Activated CD8-positive, alpha-beta memory T cell treated with anti-CD3 and anti-CD28 coated beads for 48 hours (primary cell): ENCODE measurements at places on chromosomes 7 and 10.

DNA sequence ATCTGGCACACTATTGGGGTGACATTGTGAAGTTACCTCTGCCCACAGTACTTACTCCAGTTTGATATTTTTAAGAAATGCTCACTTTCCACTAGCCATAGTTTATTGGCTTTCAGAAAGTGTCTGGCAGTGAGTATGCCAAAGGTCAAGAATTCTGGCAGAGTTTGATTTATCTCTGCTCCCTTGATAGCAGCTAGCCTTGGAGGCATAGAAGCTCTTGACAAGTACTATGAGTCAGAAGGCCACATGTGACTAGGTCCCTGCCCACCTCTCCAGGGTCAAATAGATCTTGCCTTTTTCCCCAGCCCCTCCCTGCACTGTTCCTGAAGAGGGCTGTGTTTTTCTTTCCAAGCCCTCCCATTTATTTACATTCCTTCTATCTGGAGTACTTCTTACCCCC is 202.2 kb downstream of the AUTS2 start:
- DNase-seq: no peak

GRCh38 chr7:19665399-19666008 is 43.3 kb downstream of the POLR1F start:
- no peak for DNase-seq

DNA sequence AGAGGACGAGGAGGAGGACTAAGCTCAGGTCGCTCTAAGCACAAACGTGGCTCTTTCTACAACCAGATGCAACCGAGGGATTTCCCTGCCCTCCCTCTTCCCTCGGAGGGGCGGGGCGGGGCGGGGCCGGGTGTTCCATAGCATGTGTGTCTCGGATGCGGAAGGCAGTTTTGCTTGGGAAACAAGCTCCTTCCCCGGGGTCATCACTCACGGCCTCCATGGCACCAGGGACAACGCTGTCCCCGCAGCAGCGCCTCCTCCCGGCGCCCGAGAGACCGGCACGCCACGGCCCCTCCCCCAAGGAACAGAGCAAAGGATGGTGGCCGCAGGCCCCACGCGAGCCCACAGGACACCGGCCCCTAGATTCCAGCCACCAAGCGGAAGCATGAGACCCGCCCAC is 110.5 kb downstream of the PAXIP1 start:
- no peak for DNase-seq

- no peak for DNase-seq
Observed at GRCh38 chr7:127934711-127935110, 96.5 kb downstream of the LRRC4 start.

GRCh38 chr10:128022261-128023196 is 103.7 kb downstream of the MKI67 start:
- no peak for DNase-seq

GRCh38 chr7:88842201-88842600 is 46.7 kb upstream of the TEX47 start:
- DNase-seq: no peak

- no peak for DNase-seq
Observed at GRCh38 chr10:50972591-50972990, 87.2 kb upstream of the A1CF start.

DNA sequence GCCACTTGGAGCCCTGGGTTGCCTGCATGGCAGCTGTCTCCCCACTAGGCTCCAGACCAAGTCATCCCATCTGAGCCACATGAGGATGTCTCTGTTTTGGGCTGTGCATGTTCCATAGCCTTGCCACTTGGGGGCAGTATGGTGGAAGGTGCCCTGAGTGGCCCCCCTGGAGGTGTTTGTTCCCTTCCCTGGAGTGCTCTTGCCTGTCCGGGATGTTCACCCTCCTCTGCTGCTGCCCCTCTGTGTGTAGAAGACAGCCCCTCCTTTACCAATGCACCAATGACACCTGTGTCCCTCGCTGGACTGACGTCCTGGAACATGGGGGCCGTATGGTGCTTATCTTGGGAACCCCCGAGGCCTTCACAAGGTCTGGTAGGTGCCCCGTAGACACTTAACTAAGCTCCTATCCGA is 100.2 kb downstream of the ACTR3B start:
- no peak for DNase-seq

DNA sequence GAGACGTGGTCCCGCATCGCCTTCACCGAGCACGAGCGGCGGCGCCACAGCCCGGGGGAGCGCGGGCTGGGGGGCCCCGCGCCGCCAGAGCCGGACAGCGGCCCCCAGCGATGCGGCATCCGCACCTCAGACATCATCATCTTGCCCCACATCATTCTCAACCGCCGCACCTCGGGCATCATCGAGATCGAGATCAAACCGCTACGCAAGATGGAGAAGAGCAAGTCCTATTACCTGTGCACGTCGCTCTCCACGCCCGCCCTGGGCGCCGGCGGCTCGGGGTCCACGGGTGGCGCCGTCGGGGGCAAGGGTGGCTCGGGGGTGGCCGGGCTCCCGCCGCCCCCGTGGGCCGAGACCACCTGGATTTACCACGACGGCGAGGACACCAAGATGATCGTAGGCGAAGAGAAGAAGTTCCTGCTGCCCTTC is 737 bp downstream of the CNNM2 start:
- DNase-seq: peak; percentile 27

DNA sequence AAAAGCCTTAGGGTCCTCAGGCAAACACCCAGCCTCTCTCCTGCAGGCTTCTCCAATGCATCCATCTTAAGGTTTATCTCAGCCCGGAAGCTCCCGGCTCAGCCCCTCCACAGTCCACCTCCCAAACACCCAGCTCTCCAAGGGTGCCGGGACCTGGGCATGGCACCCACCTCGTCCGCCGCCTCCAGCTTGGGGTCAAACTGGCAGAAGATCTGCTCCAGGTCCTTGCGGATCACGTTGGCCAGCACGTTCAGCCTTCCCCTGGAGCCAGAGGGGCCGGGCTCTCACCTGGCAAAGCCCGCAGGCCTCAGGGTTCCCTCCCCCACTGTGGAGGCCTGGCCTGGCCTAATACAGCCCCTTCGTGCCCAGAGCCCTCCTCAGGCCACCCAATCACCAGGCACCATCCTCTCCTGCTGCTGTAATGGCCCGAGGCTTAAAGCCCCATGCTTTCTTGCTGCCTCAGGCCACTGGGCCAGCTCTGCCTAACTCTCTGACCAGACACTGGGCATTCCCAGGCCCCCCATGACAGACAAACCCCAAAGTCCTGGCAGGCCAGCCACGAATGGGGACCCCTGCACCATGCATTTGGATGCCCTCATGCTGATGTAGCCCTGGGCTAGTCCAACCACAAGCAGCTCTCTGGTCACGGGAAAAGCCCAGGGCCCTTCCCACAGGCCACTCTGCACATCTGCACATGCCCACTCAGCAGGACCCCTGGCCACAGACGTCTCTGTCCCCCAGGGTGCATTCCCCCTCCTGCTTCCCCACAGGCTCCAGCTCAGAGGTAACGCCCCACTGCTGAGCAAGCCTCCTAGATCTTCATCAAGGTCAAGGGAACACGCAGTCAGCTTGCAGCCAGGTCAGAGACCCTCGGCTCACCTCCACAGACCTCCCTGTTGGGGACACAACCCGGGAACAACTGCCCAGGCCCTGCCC is 12.3 kb downstream of the OGDHL start:
- DNase-seq: no peak

DNA sequence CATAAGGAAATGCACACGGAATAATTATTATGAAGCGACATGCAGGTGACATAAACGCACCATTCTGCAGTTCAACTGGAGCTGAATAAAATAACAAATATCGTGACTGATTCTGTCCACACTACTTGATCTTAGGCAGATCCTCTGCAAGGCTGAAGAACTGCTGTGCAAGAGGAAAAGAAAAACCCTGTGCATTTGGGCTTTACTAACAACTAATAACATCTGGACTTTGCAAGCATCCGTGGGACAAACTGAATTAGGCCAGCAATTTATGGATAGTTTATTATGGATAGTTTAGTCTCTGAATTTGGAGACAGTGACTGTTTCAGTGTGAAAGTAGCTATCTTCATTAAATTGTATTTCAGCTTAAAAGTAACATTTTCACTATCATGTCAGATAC is 309.4 kb downstream of the SFMBT2 start:
- no peak for DNase-seq

DNA sequence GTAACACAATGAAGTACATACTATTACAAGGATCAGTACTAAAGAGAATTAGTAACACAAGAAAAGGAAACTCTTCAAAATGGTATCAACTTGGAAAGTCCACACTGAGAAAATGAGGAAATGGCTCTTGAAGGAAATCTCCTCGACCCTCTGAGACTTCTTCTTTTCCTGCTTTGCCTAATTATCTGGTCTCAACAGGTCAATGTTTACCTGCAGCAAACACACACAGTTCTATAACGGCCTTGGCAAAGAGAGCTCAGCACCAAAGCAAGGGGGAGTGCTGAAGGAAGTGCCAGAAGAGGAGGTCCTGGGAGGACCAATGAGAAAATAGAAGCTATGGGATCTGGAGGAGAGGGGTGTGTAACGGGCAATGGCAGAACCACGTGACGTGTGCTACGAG is 21.9 kb downstream of the CHCHD3 start:
- DNase-seq: no peak

GRCh38 chr7:151313857-151314256 is 27.8 kb upstream of the NUB1 start:
- no peak for DNase-seq

DNA sequence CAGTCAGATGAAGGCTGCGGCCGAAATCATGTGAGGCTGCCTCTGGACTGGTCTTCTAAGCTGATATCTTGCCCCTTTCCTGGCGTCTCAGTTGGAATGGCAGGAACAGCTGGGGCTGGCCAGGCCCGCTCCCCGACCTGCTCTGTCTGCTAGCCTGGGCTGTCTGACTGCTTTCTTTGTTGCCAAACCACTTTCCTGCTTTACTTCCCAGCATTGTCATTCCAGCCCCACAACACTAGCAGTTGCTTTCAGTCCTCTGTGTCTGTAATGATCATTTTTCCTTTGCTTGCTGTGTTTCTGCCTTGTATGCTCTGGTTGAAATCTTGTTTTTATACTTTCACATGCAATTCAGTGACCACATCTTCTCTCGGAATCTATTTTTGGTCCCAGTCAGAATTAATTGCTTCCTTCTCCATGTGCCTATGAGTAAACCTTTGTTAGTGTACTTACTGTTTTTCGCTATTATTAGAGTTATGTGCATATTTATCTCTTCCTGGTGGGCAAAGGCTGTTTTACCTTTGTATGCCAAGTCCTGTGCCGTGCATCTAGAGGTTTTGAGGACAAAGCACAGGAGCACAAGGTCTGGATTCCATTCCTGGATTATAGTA is 21.6 kb downstream of the PRPF18 start:
- DNase-seq: no peak

GRCh38 chr10:117136391-117136975 is 1.6 kb downstream of the VAX1 start:
- no peak for DNase-seq

DNA sequence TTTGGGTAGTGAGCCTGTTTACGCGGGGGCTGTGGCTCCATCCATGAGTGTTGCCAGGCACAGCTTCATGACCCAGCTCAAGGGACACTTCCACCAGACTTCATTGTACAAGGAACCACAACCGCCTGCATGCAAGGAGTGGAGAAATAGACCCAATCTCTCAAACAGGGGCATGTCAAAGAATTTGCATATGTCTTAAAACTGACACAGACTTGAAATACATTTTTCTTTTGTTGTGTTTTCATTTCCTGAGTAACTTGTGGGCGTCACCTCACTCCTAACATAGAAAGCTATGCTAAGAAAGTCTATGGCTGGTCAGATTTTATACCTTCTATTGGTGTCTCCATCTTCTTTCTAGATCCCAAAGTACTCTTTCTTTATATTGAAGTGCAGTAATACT is 266.2 kb upstream of the RNF32 start:
- no peak for DNase-seq

- no peak for DNase-seq
Observed at GRCh38 chr10:1851762-1852161, 114.4 kb upstream of the ADARB2 start.

DNA sequence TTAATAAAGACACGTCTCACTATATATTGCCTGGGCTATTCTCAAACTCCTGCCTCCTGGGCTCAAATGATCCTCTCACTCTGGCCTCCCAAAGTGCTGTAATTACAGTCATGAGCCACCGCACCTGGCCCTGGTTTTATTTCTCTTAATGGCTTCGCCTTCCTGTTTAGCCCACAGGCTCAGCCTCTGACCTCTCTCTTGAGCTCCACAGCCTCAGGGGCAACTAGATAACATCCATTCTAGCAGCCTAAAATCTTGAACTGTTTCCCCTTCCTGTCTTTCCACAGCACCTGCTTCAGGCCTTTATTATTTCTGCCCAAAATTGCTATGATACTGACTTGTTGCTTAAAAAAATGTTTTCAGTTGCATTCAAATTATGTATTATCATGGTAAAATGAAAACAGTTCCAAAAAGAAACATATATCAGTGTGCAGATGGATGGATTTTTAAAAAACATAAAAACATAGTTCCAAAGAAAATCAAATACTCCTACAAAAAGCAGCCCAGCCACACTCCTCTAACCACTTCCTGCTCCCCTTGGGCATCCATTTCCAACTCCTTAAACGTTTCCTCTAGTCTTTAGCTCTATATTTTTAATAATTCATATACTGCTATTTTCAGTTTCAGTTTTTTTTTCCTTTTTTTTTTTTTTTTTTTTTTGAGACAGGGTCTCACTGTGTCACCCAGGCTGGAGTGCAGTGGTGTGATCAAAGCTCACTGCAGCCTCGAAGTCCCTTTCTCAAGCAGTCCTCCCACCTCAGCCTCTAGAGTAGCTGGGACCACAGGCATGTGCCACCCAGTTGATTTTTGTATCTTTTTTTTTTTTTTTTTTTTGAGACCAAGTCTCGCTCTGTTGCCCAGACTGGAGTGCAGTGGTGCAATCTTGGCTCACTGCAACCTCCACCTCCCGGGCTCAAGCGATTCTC is 5.1 kb upstream of the BAZ1B start:
- no peak for DNase-seq

GRCh38 chr10:15588635-15589508 is 130.8 kb downstream of the ITGA8 start:
- no peak for DNase-seq

DNA sequence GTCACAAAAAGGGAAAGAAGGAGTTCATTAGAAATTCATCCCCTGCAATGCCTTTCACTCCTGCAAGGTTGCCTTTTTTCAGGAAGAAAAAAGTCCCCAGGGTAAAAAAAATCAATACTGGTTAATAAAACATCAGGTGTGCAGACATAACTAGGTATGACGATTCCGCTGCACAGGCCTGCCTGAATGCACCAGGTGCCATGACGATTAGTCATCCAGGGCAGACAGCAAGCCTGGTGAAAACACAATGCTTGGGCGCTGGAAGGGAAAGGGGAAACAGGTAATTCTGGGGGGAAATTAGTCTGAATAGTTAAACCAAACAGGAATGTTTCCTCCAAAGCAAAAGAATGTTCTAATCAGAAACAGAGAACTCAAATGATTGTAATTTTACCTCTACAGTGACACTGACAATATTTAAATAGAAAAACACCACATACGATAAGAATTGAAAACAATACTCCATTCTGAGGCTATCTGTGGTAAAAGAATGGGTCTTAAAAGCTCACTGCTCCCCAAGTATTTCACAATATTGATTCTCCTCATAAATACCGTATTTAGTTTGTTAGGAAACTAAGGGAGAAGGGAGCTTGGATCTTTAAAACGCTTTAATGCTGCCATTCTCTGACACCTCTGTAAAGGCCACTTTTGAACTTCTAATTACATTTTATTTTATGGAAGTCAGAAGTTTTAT is 45.2 kb downstream of the VPS41 start:
- no peak for DNase-seq
